ENCODE measurements at places on chromosomes 6 and 20.

GRCh38 chr6:97405818-97406409 lies 122.9 kb upstream of the MMS22L start:
- no peak for DNase-seq

- DNase-seq: no peak
These were observed 105.1 kb downstream of the NKAIN2 start for GRCh38 chr6:123908797-123909196.

DNA sequence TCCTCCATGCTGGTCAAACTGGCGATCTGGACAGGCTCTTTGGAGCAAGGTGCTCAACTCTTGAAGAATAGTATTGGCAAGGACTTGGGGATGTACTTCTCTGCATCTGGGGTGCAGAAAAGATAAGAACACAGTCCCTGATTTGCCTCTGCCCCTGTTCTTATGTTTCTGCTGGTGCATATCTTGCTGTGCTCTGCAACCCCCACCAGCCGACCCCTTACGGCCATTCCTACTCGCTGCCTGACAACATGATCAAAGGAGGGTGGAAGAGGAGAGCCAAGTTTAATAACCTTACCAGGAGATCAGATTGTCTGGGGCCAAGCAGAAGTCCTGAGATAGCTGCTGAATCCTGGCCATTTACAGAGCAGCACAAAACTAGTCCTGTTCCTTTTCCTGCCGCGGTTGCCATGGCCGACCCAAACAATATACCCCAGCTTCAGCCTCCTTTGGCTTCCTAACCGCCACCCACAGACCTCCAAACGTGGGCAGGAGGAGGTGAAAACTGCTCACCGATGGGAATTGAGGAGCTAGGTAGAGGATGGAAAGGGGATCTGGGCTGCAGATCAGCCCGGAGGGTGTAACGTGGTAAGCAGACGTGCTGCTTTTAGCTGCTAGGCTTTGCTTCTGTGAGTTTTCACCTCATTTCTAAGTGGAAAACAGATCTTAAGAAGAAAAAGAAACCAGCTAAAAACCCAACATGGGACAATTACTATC lies 60.9 kb downstream of the ATXN1 start:
- DNase-seq: no peak

GRCh38 chr6:37695857-37696219 lies 1.8 kb downstream of the MDGA1 start:
- no peak for DNase-seq

- DNase-seq: no peak
These were observed 106.8 kb upstream of the THEMIS start for GRCh38 chr6:128007658-128008057.

DNA sequence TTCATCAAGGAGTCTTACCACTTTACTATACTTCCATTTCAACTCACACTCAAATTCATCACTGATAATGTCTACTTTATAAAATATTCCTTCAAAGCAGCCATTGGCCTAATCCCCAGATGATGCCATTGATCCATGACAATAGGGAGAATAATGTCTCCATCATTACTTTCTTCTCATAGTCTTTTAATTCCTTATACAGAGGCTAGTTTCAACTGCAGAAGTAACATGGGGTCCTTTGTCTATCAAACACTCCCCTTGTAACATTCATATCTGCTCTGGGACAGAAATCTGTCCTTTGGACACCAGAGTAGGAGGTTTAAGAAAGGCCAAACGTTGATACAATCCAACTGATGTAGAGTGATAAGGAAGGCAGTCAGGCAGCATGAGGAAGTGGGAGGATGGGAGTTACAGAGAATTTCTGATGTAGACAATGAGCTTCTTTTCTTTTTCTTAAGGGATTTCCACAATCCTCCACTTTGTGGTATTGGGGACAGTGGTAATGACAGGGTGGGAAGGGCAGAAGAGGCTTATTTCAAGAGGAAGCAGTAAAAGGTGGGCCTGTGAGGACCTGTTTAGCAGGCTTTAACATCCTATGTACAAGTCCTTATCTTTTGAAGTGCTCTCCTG lies 18.9 kb upstream of the HLA-DOA start:
- DNase-seq: no peak

DNA sequence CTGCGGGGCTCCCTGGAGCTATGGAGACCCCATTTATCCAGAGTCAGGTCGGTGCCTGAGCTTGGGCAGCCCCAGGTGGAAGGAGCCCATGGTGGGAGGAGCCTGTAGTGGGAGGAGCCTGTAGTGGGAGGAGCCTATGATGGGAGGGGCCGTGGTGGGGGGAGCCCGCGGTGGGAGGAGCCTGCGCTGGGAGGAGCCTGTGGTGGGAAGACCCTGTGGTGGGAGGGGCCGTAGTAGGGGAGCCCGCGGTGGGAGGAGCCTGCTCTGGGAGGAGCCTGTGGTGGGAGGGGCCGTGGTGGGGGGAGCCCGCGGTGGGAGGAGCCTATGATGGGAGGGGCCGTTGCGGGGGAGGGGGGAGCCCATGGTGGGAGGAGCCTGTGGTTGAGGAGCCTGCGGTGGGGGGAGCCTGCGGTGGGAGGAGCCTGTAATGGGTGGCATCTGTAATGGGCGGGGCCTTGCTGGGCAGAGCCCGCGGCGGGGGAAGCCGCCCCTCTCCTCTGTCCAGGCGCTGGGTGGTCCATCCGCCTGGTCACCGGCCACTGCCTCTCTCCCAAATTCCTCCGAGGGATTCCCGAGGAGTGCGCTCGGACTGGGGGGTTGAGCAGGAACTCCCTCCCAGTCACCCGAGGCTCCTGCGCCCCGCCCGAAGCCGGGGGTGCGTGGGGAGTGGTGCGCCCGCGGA lies 567 bp upstream of the FNDC11 start:
- DNase-seq: peak; percentile 78

DNA sequence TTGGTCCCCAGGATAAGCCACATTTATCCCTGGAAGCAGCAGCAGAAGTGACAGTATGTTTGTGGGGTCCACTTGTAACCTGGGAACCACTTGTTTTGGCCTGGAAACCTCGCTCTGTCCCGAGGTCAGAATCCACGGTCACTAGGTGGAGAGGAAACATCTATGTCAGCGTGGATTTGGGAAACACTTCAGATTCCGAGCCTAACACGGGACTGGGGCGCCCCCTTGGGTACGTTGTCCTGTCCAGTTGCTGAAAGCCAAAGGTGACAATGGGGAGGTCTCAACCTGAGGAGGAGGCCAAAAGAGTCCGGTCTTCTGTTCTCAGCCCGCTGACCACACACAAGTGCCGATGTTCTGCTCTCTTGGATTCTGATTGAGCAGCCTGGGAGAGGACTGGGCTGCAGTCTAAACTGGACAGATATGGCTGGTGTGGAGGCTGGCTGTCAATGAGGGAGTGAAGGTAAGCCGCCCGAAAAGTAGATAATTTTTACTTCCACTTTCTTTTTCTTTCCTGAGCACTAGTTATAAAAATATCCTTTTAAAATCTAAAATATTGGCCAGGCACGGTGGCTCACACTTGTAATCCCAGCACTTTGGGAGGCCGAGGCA lies 4.9 kb upstream of the ZFP57 start:
- no peak for DNase-seq

DNA sequence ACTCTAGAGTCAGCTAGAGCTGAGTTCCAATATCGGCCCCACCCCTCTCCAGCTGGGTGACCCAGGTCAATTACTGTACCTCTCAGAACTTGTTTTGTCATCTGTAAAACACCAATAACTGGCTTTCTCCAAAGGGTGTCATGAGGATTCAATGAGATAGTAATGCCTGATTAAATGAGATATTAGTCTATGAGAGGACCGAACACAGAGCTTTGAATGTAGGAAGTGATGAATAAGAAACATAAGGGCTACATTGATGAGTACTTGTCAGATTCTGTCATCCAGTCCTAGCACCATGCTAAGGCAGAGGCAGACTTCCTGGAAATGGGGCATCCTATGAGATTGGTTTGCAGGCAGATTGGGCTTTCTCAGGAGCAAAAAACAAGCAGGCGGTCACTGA lies 20.2 kb downstream of the BPI start:
- DNase-seq: no peak

DNA sequence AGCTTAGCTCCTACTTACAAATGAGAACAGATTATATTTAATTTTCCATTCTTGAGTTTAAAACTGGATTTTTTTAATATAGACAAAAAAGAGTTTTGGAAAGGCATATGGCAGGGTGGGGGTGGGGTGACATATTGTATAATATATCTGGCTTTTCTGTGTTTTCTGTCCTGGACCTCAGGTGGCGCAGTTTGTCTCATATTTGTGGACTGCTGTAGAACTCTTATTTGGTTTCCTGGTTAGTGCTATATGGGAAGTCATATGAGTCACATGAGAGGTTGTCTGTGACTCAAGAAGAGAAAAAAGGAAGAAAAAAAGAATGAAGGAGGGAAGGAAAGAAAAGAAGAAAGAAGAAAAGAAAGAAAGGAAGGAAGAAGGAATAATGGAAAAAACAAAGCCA lies 131.8 kb downstream of the CLVS2 start:
- DNase-seq: no peak

GRCh38 chr6:134170844-134171243 lies 118.4 kb upstream of the SLC2A12 start:
- peak; percentile 49 for DNase-seq

- no peak for DNase-seq
These were observed 63.5 kb upstream of the BHLHE23 start for GRCh38 chr20:63070301-63070625.

DNA sequence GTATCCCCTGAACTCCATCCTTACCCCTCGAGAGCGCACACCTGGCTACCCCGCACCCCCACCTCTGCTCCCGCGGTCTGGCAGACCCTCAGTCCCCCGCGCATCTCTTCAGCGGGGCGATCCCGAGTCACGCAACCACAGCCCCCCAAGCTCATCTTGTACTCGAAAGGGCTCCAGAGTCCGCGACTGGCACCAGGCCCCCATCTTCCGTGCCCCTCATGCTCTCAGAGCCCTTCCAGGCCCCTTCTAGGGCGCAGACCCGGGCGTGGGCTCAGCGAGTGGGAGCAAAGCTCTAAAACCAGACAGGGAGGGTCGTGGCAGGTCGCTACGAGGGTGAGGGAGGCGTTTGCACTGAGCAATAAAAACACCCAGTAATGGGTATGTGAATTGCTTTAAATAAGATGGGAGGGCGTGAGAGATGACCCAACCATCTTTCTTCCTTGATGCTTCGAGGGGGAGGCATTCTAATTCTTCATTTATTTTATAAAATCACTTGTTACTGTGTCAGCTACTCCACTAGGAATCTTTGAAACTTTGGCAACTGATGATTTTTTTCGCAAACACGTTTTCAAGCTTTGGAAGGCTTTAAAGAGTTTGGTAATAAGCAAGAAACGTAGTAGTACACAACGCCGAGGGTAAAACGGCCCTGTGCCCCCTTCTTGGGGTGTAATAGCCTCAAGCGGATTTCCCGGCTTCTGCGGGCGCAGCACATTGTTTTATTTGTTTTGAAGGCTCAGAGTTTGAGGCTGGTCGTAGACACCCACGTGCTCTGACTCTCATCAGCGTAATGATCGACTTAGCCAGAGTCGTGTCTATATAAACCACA lies 42.6 kb upstream of the SUPT3H start:
- DNase-seq: peak; percentile 76
